ENCODE measurements at places on chromosomes 1 and 21.

DNA sequence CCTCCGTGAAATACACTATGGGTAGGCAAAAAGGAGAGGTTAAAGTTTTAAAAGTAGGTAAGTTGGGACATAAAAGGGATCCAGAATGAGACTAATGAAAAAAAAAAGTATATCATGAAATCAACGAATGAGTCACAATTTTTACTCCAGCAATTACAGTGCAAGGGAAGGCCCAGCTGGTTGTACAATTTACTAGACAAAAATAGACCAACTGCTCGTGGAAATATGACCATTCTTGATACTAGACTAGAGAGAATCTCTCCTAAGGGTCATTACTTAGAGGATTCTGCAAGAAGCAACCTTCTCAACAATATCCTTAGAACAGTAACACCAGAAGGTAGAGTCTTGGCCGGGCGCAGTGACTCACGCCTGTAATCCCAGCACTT is 55.1 kb upstream of the EFHD2 start:
- DNase-seq: no peak
- H3K27ac ChIP-seq: no peak overlapping the region
- H3K27me3 ChIP-seq: no peaks in the 10 kb centered on the region
- no peak overlapping the region for H3K4me3 ChIP-seq
- peaks cover 8% of the 10 kb centered on the region for H3K4me1 ChIP-seq

- no peak for DNase-seq
- no peaks in the 10 kb centered on the region for H3K36me3 ChIP-seq
- H3K4me3 ChIP-seq: no peak overlapping the region
- no peaks in the 10 kb centered on the region for H3K27me3 ChIP-seq
- peak overlapping the region; percentile 13 for H3K27ac ChIP-seq
These were observed 31.0 kb upstream of the SOX13 start for GRCh38 chr1:204041803-204042505.

GRCh38 chr1:48784301-48784700 is 7.6 kb upstream of the BEND5 start:
- H3K27me3 ChIP-seq: no peaks in the 10 kb centered on the region
- no peaks in the 10 kb centered on the region for H3K4me1 ChIP-seq
- no peak overlapping the region for H3K4me3 ChIP-seq
- H3K27ac ChIP-seq: no peak overlapping the region
- no peaks in the 10 kb centered on the region for H3K36me3 ChIP-seq
- DNase-seq: no peak

- H3K4me1 ChIP-seq: peaks cover 9% of the 10 kb centered on the region
- no peaks in the 10 kb centered on the region for H3K36me3 ChIP-seq
- DNase-seq: no peak
These were observed 19.7 kb downstream of the TP53BP2 start for GRCh38 chr1:223825767-223826748.
